ENCODE measurements at places on chromosomes 5 and 9.

GRCh38 chr9:138059196-138059595 is 181.6 kb downstream of the CACNA1B start:
- no peak for DNase-seq

DNA sequence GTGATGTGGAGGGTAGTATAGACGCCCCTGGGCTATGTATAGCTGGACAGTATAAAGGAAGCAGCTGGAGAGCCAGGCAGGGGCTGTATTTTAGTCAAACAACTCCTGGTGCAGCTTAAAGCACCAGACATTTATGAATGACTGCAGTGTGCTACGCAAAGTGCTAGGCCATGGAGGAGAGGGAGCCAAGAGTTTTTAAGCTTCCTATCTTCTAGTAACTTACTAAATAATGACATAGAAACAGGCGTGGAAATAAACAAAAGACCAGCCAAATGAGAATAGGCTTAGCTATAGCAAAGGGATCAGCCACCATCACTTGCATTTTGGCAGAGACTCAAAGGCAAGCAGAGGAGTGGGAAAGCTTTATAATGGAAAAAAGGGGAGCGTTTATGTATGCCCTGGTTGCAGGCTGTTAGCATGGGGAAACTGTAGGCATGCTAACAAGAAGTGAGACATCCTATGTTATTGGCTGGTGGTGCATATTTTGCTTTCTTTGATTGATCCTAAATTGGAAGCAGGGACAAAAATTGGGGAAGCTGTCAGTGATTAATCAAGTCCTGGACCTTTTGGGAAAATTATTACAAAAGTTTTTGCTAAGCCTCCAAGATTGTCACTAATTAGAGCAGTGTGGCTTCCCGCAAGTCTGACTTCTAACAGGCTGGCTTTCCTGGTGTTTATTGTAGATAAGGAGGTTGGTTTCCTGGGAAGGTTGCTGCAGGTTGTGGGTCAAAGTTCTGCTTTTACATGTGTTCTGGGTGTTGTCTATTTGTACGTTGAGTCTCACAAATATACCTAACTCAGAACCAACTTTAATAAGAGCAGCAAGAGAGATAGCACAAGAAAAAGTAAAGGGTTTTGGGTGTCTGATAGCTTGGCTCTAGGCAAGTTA is 46.6 kb downstream of the RAB3C start:
- no peak for DNase-seq

GRCh38 chr5:39364367-39364766 is at the start of gene C9:
Gene C9, minus strand, starts transcription at chr5:39364495. Its CDS starts 31 bp downstream, at chr5:39364464.
- no peak for DNase-seq

DNA sequence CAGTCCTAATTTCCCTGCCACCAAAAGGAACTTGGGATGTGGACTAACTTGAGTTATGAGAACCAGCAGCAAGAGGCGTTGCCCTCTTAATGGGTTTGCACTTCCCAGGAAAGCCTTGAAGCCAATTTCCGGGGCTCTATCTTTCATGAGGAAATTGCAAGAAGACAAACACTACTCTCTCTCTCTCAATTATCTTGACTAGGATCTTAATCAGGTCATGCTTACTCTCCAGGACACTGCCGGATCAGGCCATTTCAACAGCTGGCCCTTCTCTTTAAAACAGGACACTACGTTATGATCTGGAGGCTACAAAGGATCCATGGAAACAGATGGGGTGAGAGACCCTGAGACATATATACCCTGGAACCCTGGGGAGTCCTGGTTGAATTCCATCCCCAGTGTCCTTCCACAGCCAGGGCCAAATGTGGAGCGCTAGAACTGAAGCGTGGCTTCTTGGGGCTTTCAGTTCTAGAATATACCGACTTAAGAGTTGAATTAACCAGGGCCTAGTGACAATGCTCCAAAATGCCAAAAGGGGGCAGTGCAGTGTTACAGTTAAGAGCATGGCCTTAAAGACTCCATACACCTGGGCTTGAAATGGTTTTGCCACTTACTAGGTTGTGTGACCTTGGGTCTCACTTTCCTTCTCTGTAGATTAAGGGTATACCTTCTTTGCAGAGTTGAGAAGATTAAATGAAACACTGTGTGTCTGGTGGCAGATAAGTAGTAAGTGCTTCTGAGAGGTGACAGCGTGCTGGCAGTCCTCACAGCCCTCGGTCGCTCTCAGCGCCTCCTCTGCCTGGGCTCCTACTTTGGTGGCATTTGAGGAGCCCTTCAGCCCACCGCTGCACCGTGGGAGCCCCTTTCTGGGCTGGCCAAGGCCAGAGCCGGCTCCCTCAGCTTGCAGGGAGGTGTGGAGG is 21.1 kb downstream of the FAM219A start:
- DNase-seq: no peak

DNA sequence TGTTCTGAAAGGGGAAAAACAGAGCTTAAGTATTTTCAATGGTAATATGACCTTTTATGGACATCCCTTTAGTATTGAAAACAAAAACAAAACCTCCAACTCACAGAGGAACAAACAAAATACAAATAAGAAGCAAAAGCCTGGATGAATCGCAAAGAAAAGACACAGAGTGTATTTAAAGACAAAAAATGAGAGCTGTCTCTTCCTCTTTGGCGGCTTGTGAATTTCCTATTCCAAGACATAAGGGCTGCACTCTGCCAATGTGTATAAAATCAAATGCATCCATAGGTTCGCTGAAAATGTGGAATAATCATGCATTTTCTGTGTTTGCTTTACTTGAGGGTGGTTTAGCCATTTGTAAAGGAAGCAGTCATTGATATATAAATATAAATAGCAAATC is 739.3 kb upstream of the ZNF608 start:
- DNase-seq: no peak

All from breast epithelium (tissue), 4 donors.